Activated CD8-positive, alpha-beta T cell treated with anti-CD3 and anti-CD28 coated beads, Interleukin-2, amount 10 ng/mL, durations not matched to agents 7 days and 5 days (primary cell): ENCODE measurements at places on chromosomes 2 and 18. TPM values are rescaled to one million over a fixed set of nuclear protein-coding genes. Genes with fewer than 3 reads are reported as not detected.

Gene PMAIP1
- total RNA-seq: 26.4 TPM

Gene TMEM17
- not detected for total RNA-seq

Gene SERPINB3
- total RNA-seq: not detected

Gene PDE11A
- total RNA-seq: not detected

DNA sequence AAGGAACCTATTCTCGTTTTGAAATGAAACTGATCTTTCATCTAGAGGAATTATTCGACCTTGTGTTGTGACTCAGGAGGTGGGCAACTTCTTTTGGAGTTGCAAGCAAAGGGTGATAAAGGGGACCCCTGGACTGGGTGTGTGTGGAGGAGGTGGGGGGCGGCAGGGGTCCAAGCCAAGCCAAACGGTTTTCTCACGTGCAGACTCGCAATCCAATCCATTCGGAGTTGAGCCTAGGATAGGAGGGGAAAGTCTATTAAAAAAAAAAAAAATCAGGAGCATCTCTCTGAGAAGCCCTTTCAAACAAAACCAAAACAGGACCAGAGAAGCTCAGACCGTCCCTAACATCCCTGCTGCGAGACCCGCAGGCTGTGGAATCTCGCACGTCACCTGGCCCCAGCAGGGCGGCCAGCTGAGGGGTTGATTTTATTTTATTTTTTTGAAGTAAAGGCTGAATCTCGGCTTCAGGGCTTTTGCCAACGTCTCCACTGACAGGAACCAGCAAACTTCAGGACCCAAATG is 3.7 kb upstream of the ZEB2 start:
- no peak overlapping the region for H3K27ac ChIP-seq
- H3K27me3 ChIP-seq: peaks cover 50% of the 10 kb centered on the region
- H3K4me3 ChIP-seq: peak overlapping the region; percentile 78
- H3K36me3 ChIP-seq: no peaks in the 10 kb centered on the region

DNA sequence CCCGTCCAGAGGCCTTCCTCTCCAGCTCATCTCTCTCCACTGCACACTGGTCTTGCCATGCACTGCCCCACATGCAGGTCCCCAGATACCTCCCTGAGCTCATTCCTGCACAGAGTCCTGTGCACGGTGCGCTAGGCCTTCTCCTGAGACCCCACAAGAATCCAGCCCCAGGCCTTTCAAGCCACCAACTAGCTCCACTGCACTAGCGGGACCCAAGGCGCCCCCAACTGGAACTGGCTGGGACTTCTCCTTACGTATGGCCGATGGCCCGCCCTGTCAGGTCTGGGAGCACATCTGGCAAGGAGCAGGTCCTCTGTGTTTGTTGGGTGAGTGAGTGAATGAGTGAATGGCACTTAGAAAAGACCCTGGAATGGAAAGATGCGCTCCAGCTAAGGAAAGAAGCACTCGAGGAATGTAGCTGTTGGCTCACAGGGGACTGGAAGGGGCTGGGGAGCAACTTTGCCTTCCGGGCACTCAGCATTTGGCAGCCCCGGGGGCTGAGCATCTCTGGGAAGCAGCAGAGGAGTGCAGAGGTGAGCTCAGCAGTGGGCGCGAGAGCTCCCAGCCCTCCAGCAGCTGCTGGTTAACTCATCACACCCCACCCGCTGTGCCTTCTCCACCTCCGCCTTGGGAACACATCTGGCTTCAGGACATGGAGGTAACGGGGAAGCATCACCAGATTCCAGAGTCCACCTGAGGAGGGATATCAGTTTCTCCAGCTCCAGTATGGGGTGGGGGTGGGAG is 223.1 kb downstream of the GLI2 start:
- H3K4me1 ChIP-seq: no peaks in the 10 kb centered on the region
- H3K27me3 ChIP-seq: no peaks in the 10 kb centered on the region
- DNase-seq: no peak
- no peak overlapping the region for H3K4me3 ChIP-seq
